GM06990 (cell line): ENCODE measurements at places on chromosomes 2 and 18.

- DNase-seq, result no peak
These were observed 160.4 kb downstream of the CELF4 start for GRCh38 chr18:37405229-37405628.

DNA sequence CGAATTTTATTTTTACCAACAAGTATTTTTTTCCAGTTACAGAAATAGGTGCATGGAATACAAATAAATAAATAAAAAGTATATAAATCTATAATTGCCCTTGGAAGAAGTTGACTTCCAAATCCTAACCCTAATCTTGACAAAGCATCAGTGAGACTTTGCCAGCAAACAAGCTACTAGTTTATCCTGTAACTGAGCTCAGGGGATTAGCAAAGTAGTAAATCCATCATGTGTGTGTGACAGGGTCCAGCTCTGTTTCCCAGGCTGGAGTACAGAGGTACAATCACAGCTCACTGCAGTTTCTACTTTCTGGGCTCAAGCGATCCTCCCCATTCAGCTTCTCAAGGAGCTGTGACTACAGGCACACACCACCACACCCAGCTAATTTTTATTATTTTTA is 948.0 kb upstream of the CNTNAP5 start:
- no peak for DNase-seq

DNA sequence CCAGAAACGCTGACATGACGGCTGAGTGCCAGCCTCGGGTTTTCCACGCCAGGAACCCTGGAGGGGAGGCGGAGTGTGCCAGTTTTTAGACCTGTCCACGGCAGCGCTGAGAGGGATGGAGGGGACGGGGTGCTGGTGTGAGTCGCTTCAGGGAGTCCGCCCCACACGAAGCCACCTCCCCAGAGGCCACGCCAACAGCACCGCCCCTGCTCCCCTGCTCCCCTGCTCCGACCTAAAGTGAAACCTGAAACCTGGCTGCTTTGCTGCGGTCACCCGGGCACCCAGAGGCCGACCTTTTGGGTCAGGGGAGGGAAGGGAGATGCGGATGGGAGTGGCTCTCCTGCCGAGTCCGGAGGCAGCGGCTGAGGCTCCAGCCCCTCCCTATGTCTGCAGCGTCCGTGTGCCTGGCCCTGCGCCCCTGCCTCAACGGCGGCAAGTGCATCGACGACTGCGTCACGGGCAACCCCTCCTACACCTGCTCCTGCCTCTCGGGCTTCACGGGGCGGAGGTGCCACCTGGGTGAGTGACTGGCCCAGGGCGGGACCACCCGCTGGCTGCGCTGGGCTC is 38.1 kb downstream of the SNED1 start:
- peak; percentile 84 for DNase-seq

DNA sequence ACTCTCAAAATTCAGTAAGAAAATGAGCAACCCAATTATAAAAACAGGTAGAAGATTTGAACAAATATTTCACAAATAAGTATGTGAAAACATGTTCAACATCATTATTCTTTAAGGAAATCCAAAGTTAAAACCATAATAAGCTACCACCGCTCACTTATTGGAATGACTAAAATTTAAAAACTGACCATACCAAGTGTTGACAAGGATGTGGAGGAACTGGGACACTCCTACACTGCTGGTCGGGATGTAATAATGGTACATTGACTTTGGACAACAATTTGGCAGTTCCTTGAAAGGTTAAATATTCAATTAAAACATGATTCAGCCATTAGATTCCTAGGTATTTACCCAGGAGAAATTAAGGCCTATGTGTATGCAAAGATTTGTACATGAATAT is 336.5 kb downstream of the IRS1 start:
- no peak for DNase-seq

DNA sequence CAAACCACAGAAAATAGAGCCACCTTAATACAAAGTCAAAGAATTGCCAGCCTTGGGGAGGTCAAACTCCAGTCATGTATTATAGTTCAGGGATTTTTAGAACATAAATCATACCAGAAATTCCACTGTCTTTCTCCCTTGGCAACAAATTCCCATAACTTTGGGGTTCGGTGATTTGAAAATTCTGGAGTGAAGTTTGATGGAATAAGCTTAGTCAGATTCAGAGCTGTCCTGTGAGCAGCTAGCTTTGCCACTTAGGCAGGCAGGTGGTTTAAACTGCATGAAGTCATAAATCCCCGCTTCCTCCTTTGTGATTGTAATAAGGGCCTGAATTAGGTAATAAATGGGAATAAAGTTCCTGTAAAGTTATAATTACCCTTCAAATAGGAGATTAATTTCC is 457.0 kb upstream of the HNMT start:
- DNase-seq, result no peak

DNA sequence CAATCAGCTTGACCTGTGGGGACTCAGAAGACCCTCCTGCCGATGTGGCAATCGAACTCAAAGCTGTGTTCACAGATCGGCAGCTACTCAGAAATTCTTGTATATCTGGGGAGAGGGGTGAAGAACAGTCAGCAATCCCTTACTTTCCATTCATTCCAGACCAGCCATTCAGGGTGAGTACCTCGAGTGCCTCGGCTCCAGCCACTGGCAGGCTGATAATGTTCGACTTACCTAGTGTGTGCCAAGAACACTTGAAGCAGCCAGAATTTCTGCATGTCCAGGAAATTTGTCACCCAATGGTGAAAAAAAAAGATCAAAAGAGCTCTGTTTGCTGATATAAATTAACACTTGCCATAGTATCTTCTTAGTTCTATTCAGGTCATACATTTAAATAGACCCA is 2.3 kb downstream of the LGALSL start:
- DNase-seq, result no peak

- DNase-seq, result peak; percentile 26
These were observed 133.0 kb downstream of the MAP4K4 start for GRCh38 chr2:101830555-101830954.

GRCh38 chr2:218039171-218039570 is 29.9 kb upstream of the RUFY4 start:
- no peak for DNase-seq

DNA sequence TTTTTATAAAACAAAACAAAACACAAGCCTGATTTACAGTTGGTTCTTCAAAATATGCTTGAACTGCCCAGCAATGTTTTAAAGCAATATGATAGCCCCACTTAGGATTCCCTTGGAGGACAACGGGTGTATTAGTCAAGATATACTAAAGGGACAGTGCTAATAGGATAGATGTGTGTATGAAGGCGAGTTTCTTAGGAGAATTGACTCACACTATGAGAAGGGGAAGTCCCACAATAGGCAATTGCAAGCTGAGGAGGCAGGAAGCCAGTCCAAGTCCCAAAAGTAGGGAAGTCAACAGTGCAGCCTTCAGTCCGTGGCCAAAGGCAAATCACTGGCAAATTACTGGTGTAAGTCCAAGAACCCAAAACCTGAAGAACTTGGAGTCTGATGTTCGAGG is 167.9 kb downstream of the CBLN2 start:
- no peak for DNase-seq

GRCh38 chr2:65917986-65918385 is 485.6 kb upstream of the SPRED2 start:
- DNase-seq, result no peak

DNA sequence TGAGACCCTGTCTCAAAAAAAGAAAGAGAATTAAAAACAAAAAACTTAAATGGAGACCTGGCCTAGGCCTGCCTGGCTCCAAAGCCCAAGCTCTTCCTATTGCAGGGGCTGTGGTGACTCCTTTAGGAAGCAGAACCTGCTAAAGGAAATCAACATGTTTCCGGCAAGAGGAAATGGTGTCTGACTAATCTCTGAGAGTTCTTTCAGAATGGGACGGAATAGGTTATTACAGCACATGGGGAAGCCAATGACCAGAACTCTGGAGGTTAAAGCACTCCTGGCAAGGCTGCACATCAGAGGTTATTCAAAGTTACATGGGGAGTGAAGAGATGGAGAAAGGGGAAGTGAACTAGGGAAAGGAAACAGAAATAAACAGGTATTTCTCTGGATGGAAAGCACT is 21.4 kb downstream of the KIF3C start:
- no peak for DNase-seq

DNA sequence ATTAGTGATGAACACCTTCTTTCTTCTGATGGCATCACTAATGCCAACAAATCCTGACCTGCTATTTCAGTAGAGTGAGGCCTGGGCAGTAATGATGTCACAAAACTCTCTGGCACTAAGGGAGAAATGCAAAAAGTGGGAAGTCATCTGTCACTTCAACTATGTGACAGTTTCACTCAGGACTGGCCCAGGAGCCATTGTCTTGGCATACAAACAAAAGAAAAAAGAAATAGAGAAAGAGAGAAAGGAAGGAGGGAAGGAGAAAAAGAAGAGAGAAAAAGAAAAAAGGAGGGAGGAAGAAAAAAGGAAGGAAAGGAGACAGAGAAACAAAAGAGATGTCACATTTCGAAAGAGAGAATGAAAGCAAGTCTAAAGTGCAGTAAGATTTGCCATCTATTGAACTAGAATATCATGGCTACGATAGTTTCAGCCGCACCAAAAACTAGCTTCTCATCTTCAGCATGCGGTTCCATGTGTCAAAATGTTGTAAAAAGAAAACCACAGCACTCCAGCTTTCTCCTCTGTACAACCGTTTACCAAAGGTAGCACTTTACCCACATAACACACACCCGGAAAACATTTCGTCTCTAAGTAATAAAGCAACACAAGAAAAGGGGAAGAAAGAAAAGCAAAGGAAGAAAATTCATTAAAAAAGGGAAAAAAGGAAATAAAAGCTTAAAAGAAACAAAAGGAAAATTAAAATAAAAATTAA is 50.1 kb downstream of the CD226 start:
- peak; percentile 32 for DNase-seq
